ENCODE measurements at places on chromosomes 1 and 21. TPM values are rescaled to one million over a fixed set of nuclear protein-coding genes. Genes with fewer than 3 reads are reported as not detected.

The SYCP1 gene
- polyA plus RNA-seq = not detected

The CLDN19 gene
- not detected for polyA plus RNA-seq

The PTPN22 gene
- polyA plus RNA-seq = 0.14 TPM

The GJB5 gene
- 0.10 TPM for polyA plus RNA-seq

The HPCA gene
- 0.30 TPM for polyA plus RNA-seq

The HCN3 gene
- polyA plus RNA-seq = 2.9 TPM

The TTC24 gene
- not detected for polyA plus RNA-seq

The INKA2 gene
- polyA plus RNA-seq = 1.3 TPM

The ZSWIM5 gene
- 0.03 TPM for polyA plus RNA-seq

The AADACL4 gene
- not detected for polyA plus RNA-seq

The TRIM17 gene
- 0.39 TPM for polyA plus RNA-seq

The FBXO2 gene
- 2.1 TPM for polyA plus RNA-seq

The KRTAP21-2 gene
- not detected for polyA plus RNA-seq

The CATSPERE gene
- 0.07 TPM for polyA plus RNA-seq

The DNALI1 gene
- polyA plus RNA-seq = 9.1 TPM

The CFAP107 gene
- not detected for polyA plus RNA-seq

The ATP1A4 gene
- not detected for polyA plus RNA-seq

The FGR gene
- polyA plus RNA-seq = not detected

The WDR4 gene
- polyA plus RNA-seq = 20.2 TPM

The DAB1 gene
- polyA plus RNA-seq = 0.41 TPM

The CLDN17 gene
- not detected for polyA plus RNA-seq

The HES3 gene
- not detected for polyA plus RNA-seq

The DCDC2B gene
- not detected for polyA plus RNA-seq

The CD34 gene
- 0.16 TPM for polyA plus RNA-seq

The TRPM2 gene
- not detected for polyA plus RNA-seq

The DSCAM gene
- not detected for polyA plus RNA-seq

The LIN28A gene
- polyA plus RNA-seq = not detected

The OR2L2 gene
- not detected for polyA plus RNA-seq

The GREM2 gene
- 15.9 TPM for polyA plus RNA-seq

The PCSK9 gene
- 0.17 TPM for polyA plus RNA-seq

The SLC22A15 gene
- not detected for polyA plus RNA-seq

The A3GALT2 gene
- polyA plus RNA-seq = not detected

The KAZN gene
- 10.7 TPM for polyA plus RNA-seq

The RGS13 gene
- polyA plus RNA-seq = not detected

The TCHH gene
- polyA plus RNA-seq = not detected

The S100A5 gene
- 0.55 TPM for polyA plus RNA-seq

The CLCN6 gene
- polyA plus RNA-seq = 10.6 TPM

The LCE1A gene
- not detected for polyA plus RNA-seq

The TXNIP gene
- polyA plus RNA-seq = 21.8 TPM

The ZBTB8A gene
- polyA plus RNA-seq = 1.8 TPM

The LMX1A gene
- polyA plus RNA-seq = not detected

The AMY1C gene
- not detected for polyA plus RNA-seq

The NR1I3 gene
- not detected for polyA plus RNA-seq

The TBX19 gene
- polyA plus RNA-seq = 0.89 TPM

The LCE3E gene
- polyA plus RNA-seq = not detected

The AMPD1 gene
- not detected for polyA plus RNA-seq

The TRNP1 gene
- 63.3 TPM for polyA plus RNA-seq

The CRP gene
- not detected for polyA plus RNA-seq

The PPFIA4 gene
- 13.7 TPM for polyA plus RNA-seq

Measured in IMR-90 (cell line).